ENCODE measurements at places on chromosomes 1 and 21.
A peak's percentile ranks its signal among the peaks of the same experiment; 100 is the strongest.

GRCh38 chr1:87916965-87917364, 588.3 kb downstream of the LMO4 start:
- DNase-seq: peak; percentile 38

DNA sequence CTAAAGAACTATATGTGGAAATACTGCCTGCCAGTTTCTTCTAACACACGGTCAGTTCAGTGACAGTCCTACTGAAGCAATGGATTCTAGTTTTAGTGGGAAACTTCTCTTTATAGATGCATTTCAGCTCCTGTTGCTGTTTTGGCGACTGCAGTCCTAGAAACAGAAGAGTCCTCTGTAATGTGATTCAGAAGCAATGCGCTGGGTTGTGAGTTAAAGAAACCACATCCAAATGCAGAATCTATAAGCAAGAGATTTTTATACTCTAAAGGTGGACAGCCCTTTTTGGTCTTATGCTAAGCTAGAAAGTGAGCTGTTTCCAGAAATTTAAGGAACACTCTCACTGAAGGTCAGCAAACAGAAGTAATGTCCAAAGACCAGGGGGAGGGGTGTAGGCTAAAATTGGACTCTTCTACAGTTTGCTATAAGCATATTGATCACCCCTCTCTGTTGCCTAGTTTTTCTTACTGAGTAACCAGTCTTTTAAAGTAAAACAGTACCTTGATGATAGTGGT, 30.8 kb downstream of the DUSP10 start:
- DNase-seq: no peak

GRCh38 chr21:38850277-38850951, 44.7 kb downstream of the ETS2 start:
- no peak for DNase-seq

DNA sequence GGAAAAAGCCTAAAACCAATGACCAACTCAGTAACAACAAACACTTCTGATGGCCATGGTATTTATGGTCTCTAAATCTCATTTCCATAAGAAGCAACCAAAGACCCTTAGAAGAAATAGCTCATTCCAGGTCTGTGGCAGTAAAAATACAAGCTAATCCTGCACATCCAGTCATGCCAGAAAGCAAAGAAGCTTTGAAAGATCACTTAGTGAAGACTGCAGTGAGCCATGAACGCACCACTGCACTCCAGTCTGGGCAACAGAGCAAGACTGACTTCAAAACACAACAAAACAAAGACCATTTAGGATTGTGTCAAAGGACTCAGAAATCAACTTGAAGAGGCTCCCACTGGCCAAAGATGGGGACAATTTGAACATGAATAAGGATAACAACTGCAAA, 18.4 kb upstream of the ELK4 start:
- DNase-seq: no peak

DNA sequence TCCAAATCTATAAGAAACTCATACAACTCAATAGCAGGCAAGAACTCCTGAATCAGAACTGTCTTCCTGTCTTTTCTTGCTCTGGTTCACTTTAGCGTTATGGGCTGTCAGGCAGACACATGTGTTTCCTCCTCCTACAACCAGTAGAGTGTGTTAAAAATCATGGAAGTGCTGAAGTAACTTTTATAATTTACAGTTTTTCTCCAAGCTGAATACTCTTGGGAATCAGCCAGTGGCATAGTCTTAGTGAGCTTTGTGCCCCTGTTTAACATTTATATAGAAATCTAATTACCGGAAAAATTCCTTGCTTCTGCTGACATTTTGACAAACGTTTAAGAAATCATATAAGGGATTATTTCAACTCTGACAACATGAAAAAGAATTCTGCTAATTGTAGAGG, 113.1 kb upstream of the RGS18 start:
- DNase-seq: no peak

- DNase-seq: no peak
Observed at GRCh38 chr21:35340273-35340672, 291.2 kb upstream of the RUNX1 start.

- no peak for DNase-seq
Observed at GRCh38 chr1:42646056-42646455, 12.2 kb upstream of the PPIH start.

DNA sequence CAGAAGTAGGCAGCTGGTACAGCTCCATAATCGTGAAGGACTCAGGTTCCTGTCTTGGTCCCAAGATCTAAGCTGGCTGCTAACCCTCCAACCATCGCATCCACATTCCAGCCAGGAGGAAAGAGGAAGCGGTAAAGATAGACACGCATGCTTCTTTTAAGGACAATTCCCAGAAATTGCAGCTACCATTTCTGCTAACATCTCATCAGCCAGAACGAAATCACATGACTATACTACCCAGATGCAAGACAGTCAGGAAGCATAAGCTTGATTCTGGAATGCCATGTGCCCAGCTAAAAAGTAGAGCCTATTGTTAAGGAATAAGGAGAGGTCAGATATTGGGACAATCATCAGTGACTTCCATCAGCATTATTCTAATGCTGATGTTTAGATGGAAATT, 110.4 kb downstream of the EPHB2 start:
- DNase-seq: no peak

DNA sequence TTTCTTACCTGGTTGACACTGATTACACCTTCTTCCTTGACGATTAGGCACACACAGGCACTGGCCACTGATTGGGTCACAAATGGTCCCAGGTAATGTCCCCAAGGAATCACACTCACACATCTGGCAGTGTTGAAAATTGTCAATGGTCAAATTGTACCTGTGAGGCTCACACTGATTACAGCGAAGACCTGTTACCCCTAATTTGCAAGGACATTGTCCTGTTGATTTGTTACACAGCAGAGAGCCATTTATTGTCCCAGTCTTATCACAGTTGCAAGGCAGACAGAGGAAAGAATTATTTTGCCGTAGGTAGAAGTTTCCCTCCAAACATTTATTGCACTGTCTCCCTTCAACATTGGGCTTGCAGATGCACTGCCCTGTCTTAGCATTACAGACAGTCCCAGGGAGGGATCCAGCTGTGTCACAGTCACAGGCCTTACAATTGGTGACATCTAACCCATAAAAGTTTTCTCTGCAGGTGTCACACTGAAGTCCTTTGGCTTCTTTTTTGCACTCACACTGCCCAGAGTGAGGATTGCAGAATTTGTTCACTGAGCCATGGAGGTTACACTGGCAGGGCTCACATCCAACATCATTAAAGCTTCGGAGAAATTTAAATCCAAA, 176.6 kb downstream of the USH2A start:
- DNase-seq: no peak

GRCh38 chr1:219120624-219121544, 52.8 kb upstream of the LYPLAL1 start:
- no peak for DNase-seq

DNA sequence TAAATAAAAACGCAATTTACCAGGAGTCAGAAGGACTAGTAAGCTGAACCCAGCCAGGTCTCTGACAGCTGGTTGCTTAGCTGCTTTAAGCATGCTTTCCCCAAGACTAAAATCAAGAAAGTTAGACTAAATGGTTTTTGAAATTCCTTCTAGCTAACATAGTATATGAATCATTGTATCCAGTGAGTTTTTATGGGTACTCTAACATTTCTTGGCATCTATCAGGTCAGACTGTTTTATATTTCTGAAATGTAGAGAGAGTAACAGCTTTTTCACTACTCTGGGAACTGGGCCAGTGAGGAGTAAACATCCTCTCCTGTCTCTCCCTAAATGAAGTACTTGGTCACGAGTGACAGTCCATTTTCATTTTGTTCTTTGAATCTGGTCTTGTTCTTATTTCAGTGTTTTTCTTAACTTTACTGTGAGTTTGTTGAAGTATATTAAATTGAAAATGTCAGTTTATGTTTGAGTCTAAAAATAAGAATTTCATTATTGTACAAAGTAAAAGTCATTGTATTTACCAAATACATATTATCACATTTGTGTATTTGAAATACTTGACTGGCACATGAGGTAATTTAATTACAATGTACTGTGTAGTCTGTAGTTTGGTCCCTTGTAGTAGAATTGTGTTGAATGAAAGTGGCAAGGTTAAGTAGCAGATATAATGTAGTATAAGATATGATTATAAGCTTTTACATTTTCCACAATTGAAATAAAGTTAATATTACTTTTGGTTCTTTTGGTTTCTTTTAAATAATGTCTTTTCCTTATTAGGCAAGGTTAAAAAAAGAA, 47.6 kb downstream of the PKN2 start:
- peak; percentile 83 for DNase-seq

DNA sequence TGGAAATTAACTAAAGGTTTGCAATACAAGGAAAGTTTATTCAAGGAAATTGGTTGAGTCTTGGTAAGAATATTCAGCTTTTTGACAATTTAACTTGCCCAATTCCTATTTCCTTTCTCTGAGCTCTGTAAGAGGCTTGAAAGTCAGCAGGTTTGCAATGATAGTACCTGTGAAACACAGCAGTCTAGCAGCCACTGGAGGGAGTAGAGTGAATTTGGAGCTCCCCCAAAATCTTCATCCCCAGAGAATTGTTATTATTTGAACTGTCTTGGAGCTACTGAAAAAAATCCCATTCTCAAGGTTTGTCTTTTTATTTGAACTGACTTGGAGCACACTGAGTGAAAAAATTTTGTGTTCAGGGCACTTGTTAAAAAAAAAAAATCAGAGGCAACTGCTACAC, 654.2 kb upstream of the PKN2 start:
- no peak for DNase-seq

DNA sequence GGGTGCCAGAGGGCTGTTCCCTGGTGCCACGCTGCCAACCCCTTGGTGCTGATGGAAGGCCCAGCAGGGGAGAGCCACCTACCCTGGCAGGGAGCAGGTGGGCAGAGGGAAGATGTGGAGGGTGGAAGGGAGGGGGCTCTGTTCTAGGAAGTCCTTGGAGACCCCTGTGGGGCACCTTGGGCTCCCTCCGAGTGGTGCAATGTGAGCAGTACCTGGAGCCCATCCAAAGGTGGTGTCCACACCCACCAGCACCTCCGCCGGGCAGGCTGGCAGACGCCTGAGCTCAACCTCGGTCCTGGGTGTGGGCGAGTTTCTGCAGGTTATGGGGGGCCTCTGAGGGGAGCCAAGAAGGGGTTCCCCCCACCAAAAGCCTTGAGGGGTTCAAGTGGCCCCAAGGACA, 11.3 kb upstream of the DNMT3L start:
- peak; percentile 23 for DNase-seq

- no peak for DNase-seq
Observed at GRCh38 chr1:37055631-37056030, 21.3 kb upstream of the GRIK3 start.

DNA sequence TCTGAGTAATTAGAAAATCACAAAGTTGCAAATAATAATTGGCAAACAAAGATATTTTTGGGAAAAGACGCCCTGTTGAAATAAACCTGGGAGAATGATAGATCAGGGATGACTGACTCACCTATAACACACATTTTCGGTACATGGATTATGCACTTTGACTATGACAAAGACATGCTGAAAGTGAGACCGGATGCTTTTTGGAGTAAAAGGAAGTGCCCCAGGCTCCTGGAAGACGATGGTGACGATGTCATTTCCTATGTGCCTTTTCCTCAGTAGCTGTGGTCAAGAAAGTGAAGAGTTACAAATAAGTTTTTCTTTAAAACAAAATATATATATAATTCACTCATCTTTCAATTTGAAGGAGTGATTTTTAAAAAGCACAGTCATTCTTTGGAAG, 158.7 kb downstream of the SIPA1L2 start:
- DNase-seq: no peak

GRCh38 chr21:26939601-26940111, 27.2 kb downstream of the ADAMTS5 start:
- DNase-seq: no peak

- DNase-seq: no peak
Observed at GRCh38 chr1:181911715-181912114, 149.8 kb downstream of the ZNF648 start.

GRCh38 chr1:224458996-224459395, 24.4 kb upstream of the WDR26 start:
- DNase-seq: no peak

DNA sequence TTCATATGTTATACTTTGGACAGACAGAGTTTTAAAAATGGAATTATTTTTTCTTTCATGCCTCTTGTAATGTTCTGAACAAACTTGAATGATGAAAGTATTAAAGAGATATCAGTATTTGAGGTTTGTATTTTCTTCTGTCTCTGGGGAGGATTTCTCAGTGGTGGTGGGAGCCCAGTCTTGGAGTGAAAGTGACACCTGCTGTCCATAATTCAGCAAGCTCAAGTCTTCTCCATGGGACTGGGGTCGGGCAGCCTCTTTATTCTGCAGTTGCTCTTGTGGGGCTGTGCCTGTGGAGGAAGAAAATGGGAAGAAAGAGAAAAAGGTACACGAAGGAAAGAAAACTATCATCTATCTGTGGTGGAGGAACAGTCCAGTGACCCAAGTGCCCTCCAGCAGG, 56.1 kb downstream of the SMYD2 start:
- peak; percentile 38 for DNase-seq

GRCh38 chr1:203284411-203285123, 20.8 kb upstream of the BTG2 start:
- no peak for DNase-seq

GRCh38 chr1:108691128-108691941, 775 bp upstream of the PRPF38B start:
- no peak for DNase-seq

DNA sequence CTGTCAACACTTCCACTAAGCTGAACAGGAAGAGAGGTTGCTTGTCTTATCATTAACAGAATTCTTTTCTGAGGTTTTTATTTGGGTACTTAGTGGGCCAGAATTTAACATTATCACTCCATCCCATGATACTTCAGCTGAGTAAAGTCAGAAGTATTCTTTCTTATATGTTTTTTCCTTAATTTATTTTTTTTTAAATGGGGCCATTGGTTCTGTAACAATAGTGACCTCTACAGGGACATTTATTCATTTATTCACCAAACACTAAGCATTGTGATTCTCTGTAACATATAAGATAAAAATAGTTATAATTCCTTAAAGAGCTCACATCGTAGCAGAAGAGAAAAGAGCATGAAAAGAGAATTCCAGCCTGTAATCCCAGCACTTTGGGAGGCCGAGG, 9.8 kb downstream of the GREM2 start:
- no peak for DNase-seq

GRCh38 chr1:233704170-233704897, 90.4 kb downstream of the KCNK1 start:
- no peak for DNase-seq

DNA sequence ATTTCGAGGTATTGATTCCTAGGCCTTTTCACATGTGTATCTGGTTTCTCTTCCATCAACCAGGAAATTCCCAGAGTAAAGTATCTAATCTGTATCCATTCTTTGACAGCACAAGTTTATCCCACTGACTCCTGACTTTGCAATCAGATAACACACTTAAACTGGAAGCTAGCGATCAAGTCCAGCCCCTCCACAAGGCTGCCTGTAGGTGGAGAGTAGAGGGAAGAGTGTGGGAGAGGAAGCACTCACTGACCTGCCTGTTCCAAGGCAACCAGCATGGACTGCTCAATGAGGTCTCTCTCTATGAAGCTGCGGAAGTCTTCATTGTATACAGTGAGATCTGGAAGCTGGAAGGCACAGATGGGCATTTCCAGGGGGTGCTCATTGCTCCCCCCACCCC, 30.4 kb upstream of the MTMR11 start:
- DNase-seq: no peak

- no peak for DNase-seq
Observed at GRCh38 chr1:72483846-72484357, 201.6 kb upstream of the NEGR1 start.

GRCh38 chr1:212138457-212138856, 102.9 kb downstream of the DTL start:
- DNase-seq: no peak
